Central memory CD8-positive, alpha-beta T cell (primary cell): ENCODE measurements at places on chromosomes 12 and 14.

GRCh38 chr12:131833896-131834641 lies 5.9 kb downstream of the MMP17 start:
- DNase-seq = no peak

GRCh38 chr14:65731933-65732506 lies 319.5 kb downstream of the FUT8 start:
- no peak for DNase-seq

GRCh38 chr14:51816031-51816430 lies 44.4 kb upstream of the GNG2 start:
- no peak for DNase-seq

DNA sequence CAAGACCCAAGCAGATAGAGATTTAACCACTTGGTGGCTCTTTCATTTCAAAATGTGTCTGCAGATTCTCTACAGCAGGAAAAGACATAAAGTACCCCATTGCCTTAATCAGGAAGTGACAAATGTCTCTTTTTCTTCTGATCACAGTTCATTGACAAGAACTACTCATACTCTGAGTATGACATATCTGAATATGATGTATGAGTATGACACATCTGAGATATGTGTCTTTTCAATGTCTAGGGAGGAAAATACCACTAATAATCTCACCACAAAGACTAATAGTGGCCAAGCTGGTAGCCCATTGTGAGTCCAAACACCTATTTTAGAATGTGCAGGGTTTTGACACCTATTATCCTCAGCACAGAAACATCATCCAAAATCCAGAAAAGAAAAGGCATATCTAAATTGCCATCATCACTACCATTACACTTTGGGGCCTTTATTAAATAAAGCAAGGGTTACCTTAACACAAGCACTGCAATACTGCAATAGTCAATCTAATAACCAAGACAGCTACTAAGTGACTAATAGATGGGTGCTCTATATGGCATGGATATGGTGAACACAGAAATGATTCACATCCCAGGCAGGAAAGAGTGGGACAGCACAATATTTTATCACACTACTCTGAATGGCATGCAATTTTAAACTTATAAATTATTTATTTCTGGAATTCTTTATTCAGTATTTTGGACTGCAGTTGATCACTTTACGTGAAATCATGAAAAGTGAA lies 243.7 kb upstream of the FAR2 start:
- no peak for DNase-seq

DNA sequence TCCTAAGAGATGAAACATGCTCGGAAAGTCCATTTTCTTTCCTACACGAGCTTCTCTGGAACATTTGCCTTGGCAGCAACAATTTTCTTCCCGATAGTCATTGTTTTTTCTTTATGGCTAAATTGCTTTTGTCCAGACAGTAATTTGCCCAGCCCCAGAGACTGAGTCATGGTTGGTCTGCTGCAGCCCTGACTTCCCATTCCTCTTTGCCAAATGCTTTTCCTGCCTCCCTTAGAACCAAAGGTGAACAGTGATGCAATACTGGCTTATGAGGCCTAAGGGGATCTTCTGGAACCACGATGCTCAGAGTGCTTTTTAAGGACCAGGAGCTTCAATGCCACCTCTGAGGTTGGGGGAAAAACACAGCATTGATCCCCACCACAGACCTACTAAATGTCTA lies 1599.6 kb upstream of the TMEM132C start:
- no peak for DNase-seq

- no peak for DNase-seq
Measured at GRCh38 chr14:65650826-65651225, 238.3 kb downstream of the FUT8 start.

DNA sequence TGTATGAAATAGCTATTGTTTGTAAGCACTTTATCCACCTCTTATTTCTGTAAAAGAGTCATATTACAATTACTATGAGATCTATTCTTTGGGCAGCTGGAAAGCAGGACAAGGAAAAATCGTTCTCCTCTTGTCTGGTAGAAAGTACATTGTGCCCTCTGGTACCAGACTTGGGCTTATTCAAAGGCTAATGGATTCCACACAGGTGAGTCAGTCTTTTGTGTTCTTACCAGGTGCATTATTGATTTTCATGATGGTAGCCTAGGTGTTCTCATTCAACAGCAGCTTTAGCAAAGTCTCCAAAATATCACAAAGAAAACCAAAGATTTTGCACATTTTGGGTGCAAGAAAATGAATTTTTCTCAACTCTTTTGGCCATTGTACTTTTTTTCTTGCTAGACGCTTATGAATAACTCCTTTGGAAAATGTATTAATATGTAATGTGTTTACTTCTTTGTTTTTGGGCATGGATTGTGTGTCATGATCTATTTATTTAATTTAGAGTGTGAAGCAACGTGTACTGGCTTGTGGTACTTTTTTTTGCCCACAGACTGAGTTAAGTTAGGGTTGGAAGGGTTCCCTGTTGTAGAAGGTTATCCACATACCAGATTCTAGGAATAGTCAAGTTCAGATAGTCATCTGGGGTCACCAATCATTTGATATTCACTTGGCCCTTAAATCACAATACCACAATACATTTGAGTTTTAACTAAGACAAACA lies 26.2 kb downstream of the MNAT1 start:
- DNase-seq = no peak

DNA sequence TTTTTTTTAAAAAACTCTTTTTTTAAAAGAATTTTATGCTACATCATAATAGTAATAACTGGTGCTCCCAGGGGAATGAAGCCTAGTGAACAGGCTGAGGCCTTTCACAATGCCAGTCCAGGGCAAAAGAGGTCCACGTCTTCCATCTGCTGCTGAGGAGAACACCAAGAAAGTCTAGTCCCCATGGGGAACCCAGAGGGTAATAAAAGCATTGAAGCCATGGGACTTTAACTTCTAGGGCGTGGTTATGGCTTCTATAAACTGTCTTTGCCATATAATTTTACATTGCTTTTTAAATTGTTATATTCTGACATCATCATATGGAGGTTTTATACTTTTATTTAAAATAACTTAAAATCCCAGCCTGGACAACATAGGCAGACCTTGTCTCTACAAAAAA lies 64.3 kb downstream of the SLC16A7 start:
- DNase-seq = no peak

DNA sequence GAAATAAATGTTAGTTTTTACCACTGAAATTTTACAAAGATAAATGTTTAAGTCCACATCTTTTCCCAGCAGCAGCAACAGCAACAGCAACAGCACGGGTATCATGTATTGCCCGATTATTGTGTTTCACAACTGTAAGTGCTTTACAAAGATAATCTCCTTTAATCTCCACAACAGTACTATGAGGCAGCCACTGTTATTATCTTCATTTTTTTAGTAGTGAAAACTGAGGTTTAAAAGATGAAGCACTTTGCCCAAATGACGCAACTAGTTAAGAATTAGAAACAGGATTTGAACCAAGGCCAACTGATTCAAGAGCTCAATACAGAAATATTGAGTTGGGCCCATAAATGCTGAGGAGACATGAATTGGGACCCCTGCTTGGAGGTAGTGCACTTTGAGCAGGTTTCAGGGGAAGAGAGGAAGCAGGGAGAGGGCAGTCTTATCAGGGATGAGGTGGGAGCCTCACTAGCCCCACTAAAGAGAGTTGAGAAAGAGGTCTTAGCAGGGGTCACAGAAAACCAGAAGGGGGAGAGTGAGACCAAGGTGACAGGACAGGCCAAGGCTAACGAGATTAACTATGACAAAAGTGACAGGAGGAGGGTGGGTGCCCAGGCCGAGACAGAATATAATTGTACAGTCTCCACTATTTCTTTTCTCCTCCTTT lies 15.3 kb downstream of the KRT2 start:
- DNase-seq = no peak
